ENCODE measurements at places on chromosomes 6 and 20.

GRCh38 chr6:37954791-37955190 lies 135.3 kb downstream of the ZFAND3 start:
- DNase-seq, result no peak

DNA sequence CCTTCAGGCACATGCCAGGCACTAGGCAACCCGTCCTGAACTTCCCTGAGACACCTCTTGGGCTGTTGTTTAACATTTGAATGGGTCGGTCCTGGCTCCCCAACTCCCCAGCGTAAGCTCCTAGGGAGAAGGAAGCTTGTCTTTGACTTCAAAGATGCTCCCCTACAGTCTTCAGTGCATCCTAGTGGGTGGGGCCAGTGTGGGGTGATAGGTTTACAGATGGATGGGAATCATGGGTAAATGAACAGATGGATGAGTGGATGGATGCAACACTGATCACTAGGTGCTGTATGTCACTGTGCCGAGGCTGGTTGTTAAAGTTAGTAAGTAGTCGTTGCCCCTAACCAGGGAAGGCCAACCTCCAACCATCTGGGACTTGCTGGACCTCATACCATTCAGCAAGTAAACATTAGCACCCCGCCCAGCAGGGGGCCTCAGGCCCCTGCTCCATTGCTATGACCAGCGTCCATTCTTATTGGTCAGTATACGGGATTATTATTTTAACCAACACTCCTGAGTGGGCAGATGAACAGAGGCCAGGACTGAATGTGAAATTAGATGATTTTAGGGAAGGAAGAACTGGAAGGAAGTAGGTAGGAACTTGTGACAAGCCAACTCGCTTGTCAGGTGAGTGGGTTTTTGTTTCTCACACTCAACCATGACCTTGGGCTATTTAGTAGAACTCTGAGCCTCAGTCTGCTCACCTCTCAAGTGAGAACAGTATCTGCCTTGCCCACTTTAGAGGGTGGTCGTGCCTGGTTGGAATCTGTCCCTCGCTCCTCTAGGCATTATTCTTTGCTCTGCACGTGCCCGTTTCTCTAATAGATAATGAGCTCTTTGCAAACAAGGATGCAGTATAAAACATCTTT lies 82.9 kb upstream of the FOXP4 start:
- peak; percentile 56 for DNase-seq

- DNase-seq, result no peak
Observed at GRCh38 chr6:156980515-156980914, 203.3 kb downstream of the ARID1B start.

GRCh38 chr6:100463630-100464161 lies 1.0 kb downstream of the SIM1 start:
- DNase-seq, result no peak

DNA sequence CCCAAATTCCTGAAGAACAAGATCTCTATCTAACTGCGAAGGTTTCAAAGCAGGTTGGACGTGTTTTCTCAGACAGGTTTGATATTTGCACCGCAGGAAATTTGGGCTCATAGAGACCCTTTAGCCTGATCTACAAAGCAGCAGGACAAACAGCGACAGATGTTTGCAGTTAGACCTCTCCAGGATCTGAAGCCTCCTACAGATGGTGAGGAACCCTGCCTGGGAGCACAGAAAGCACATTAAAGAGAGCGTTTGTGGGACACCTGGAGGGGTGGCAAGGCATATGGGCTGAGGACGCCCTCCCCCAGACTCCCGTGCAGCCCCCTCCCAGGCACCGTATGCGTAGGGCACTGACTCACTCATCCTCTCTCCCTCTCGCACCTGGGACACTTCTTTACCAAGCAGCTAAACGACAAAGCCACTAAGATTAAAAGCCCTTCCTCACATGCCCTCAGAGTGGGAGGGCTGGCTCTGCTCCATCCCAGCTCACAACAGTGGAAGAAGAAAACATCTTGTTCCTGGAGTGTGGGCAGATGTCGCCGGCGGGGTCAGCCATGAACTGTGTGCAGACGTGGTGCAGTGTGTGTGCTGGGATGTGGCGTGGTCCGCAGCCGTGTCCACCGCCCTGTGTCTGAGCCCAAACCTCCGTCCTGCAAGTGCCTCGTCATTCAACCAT lies 249.7 kb upstream of the AFDN start:
- no peak for DNase-seq

DNA sequence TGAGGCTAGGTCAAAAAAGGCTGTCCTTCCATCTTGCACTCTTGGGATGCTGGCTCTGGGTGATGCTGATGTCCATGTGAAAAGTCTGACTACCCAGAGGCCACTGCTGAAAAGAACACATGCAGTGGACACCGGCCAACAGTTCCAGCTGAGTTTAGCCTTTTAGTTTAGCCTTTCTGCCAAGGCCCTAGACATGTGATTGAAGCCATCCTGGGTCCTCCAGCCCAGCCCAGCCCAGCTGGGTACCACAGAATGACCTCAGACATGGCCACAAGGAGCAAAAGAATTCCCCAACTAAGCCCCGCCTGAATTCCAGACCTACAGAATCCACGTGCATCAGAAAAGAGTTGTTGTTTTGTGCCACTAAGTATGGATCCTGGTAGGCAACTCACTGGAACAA lies 17.4 kb downstream of the PIGT start:
- DNase-seq, result no peak

DNA sequence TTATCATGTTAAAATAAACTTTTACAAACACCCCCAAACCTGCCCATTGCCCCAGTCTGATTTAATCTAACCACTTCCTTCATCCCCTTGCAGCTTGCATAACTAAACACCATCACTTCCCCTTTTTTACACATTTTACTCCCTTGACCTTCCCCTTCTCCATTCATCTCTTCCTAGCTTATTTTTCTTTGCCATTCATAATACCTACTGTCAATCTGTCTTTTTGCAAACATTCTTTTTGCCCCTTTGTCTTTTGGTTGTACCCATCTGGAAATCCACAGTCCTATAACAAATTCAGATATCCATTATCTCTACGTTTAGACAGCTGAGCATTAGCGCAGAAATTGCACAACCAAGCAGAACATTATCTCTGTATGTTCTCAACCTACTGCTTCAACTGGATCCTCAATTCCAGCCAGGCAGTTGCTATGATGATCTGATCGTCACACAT lies 51.2 kb downstream of the C6orf52 start:
- no peak for DNase-seq

DNA sequence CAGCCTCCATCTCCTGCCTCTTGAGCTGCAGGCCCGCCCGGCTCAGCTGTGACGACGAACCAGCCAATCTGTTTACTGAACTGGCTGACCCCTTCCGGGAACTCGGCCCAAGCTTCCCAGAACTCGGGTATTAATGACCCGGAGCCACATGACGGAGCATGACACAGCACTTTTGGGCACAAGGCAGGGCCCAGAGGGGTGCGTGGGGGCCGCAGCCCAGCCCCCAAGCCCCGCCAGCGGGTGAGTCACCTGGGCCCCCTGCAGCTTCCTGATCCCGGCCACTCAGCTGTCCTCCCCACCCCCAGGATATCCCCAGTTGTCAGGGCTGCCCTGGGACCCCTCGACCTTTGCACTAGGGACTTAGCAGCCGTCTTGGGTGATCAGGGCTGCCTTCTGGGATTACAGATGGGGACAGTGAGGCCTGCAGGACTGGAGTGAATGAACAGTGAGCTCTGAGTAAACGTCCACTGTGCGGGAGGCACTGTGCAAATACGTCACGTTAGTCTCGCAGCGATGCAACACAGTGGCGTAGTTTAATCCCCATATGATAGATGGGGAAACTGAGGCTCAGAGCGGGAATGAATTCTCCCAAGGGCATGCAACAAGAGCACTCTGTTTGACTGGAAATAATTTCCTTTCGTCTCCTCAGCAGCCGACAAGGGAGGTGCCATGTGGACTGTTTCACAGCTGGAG lies 102.1 kb downstream of the CEBPB start:
- DNase-seq, result peak; percentile 24

- DNase-seq, result no peak
Observed at GRCh38 chr6:37827603-37828265, 8.2 kb downstream of the ZFAND3 start.

- DNase-seq, result no peak
Observed at GRCh38 chr20:41861772-41862422, 243.7 kb upstream of the CHD6 start.

Data from kidney capillary endothelial cell (primary cell).